ENCODE measurements at places on chromosomes 2 and 18.

- DNase-seq = no peak
Observed at GRCh38 chr2:14626873-14627272, 5.6 kb upstream of the LRATD1 start.

DNA sequence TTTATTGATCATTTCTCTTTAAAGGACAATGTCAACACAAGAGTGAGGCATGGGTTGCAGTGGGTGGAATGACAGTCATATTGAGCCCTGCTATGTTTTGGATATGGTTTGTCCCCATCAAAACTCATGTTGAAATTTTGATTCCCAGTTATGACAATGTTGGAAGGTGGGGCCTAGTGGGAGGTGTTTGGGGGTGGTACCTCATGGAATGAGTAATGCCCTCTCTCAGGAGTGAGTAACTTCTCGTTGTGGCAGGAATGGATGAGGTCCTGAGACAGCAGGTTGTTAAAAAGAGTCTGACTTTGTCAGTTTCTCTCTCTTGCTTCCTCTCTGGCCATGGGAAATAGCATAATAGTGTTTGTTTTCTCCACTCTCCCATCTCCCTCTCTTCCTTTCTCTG, 345.3 kb downstream of the DCC start:
- no peak for DNase-seq

- no peak for DNase-seq
Observed at GRCh38 chr2:161044095-161044865, 115.9 kb upstream of the TANK start.

- DNase-seq = no peak
Observed at GRCh38 chr18:65768120-65768778, 17.4 kb downstream of the CDH7 start.

DNA sequence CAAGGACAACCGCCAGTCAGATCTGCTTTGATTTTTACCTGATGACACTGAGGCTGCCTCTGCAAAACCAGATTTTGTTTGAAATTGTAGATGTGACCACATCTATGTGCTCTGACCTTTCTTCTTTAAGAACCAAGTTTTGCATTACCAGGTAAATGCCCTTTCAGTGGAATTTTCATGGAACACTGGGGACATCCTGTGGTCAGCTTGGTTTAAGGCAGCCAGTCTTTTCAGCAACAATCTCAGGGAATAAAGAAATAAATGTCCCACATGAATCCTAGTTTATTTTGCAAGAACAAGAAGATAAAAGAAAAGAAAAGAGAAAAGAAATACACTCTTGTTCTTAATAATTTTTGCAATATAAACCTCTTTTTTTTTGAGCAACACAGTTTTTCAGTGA, 90.6 kb downstream of the POU3F3 start:
- DNase-seq = no peak

DNA sequence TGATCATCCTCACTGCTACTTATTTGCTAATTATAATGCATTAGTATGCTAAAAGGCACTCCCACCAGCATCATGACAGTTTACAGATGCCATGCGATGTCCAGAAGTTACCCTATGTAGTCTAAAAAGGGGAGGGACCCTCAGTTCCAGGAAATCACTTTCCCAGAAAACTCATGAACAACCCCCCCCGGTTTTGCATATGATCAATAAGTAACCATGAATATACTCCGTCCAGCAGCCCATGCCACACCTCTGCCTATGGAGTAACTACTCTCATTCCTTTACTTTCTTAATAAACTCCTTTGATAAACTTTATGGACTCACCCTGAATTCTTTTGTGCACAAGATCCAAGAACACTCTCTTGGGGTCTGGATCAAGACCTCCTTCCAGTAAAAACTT, 86.8 kb downstream of the MALT1 start:
- DNase-seq = no peak

DNA sequence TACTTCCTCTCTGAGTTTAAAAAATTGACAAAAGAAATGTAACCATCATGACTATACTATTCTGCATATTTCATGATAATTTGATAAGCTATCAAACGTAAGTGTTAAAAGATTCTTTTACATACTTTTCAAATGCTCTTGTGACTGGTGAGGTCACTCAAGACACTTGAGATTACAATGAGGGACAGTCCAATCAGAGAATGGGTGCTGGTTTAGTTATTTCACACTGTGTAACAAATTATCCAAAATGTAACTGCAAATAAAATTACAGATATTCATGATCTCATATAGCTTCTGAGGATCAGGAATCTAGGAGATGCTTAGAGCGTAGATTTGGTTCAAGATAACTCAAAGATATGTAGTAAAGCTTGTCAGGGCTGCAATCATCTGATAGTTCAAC, 4.4 kb upstream of the GTF2A1L start:
- DNase-seq = no peak
